ENCODE measurements at places on chromosomes 3 and 15. TPM values are rescaled to one million over a fixed set of nuclear protein-coding genes. Genes with fewer than 3 reads are reported as not detected.

The MNS1 gene
- 2.1 TPM for total RNA-seq

The SLC22A13 gene
- 0.46 TPM for total RNA-seq

The CORO2B gene
- total RNA-seq: 23.5 TPM

The GPR149 gene
- total RNA-seq: not detected

The CYP19A1 gene
- 126 TPM for total RNA-seq

The PLA2G4E gene
- not detected for total RNA-seq

The TRAT1 gene
- total RNA-seq: not detected

The LPCAT4 gene
- 8.9 TPM for total RNA-seq

GRCh38 chr3:29099775-29100174 is 181.1 kb upstream of the RBMS3 start:
- no peaks in the 10 kb centered on the region for H3K36me3 ChIP-seq
- no peaks in the 10 kb centered on the region for H3K27me3 ChIP-seq
- DNase-seq: no peak
- H3K27ac ChIP-seq: no peak overlapping the region
- H3K4me1 ChIP-seq: no peaks in the 10 kb centered on the region

GRCh38 chr15:28086175-28086703 is 12.9 kb downstream of the OCA2 start:
- H3K27ac ChIP-seq: no peak overlapping the region
- H3K4me1 ChIP-seq: no peaks in the 10 kb centered on the region
- no peaks in the 10 kb centered on the region for H3K36me3 ChIP-seq
- no peaks in the 10 kb centered on the region for H3K27me3 ChIP-seq
- DNase-seq: no peak
- no peak overlapping the region for H3K4me3 ChIP-seq

DNA sequence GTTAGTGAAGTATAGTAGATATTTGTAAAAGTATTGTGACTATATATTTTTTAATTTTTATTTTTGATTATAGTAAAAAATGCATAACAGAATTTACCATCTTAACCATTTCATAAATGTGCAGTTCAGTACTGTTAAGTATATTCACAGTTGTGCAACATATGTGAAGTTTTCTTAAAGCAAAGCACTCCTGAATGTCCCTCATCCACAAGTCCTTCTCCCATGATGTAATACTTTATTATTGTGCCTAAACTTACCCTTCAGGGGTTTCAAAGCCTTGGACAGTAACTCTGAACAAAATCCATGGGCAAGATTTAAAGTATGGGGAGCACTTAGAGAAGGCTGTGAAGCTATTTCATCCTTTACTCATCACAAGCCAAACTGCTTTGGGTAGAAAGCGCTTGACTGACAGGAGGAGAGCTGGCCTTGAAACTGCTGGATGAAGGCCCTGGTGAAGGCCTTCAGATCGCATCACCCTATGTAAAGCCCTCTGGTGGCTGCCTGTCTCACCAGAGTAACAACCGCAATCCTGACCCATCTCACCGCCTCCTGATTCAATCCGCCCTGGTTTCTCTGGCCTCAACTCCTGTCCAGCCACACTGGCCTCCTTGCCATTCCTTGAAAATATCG is 28.0 kb downstream of the LSM3 start:
- H3K36me3 ChIP-seq: no peaks in the 10 kb centered on the region
- H3K27me3 ChIP-seq: no peaks in the 10 kb centered on the region
- DNase-seq: no peak
- peaks cover 28% of the 10 kb centered on the region for H3K4me1 ChIP-seq
- no peak overlapping the region for H3K4me3 ChIP-seq
- no peak overlapping the region for H3K27ac ChIP-seq

DNA sequence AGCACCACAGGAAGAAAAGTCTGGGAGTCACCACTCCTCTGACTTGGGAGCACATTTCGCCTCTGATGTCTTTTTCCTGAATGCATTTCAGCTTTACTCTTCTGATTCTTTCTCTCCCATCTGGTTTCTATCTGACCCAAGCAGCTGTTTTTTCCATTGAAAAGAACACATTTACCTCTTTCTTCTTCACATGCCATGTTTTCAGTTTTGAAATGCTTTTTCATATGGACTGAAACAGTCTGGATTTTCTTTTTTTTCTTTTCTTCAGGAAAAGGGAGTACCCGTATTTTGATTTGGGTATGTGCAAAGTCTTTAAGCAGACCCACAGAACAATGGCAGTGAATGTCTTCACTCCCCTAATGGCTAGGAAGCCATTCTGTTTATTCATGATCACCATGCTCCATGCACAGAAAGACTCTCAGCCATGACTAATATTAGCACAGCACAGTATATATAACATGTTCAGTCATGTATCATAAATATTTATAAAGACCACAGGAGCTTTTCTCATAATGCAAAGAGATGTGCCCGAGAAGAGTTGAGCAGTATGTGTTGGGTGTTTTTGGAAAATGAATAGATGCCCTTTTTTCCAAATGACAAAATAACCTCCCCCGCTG is 82.7 kb upstream of the LRIG1 start:
- H3K27ac ChIP-seq: no peak overlapping the region
- peaks cover 3% of the 10 kb centered on the region for H3K4me1 ChIP-seq
- H3K4me3 ChIP-seq: no peak overlapping the region
- no peaks in the 10 kb centered on the region for H3K36me3 ChIP-seq
- H3K27me3 ChIP-seq: no peaks in the 10 kb centered on the region

DNA sequence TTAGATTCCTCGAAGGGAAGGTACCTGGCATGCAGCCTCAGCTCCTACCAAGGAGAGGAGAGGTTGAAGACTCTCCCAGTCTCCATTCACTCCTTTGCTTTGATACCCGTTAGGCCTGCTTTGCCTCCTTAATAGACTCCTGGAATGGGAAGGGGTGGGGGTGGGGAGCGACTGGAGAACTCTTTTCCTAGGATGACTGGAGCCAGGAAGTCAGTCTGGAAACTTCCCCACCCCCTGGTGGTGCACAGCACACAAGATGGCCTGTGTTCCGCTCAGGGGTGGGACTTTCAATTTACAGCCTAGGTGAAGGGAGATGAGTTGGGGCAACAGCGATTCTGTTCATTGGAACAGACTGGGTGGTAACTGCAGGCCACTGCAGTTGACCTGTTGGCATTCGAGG is 21.4 kb upstream of the CELF6 start:
- H3K4me1 ChIP-seq: no peaks in the 10 kb centered on the region
- no peak overlapping the region for H3K27ac ChIP-seq
- no peaks in the 10 kb centered on the region for H3K36me3 ChIP-seq
- H3K4me3 ChIP-seq: no peak overlapping the region
- DNase-seq: no peak
- no peaks in the 10 kb centered on the region for H3K27me3 ChIP-seq

DNA sequence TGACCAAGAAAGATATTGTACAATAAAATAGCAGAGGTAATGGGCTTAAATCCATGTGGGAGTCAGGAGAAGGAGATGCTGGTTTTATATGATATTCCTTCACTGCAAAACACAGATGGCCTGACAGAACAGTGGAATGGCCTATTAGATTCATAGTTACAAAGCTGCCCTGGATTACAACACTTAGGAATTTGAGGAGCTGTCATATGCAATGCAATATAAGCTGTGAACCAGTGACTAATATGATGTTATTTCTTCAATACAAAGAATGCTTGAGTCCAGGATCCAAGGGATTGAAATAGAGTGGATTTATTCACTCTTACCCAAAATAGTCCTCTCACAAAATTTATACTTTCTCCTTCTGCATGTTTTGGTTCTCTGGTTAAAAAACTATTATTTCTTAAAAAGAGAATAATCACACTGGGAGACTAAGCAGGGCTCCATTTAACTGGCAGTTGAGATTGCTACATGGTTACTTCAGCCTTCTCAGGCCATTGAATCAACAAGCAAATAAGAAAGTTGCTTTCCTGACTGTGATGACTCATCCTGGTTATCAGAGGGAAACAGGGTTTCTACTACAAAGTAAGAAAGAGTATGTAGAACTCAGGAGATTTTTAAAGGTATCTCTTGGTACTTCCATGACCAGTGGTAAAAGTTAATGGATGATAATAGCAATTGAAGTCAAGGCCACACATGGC is 79.8 kb upstream of the ZPLD1 start:
- DNase-seq: no peak
- no peaks in the 10 kb centered on the region for H3K36me3 ChIP-seq
- no peaks in the 10 kb centered on the region for H3K27me3 ChIP-seq
- H3K27ac ChIP-seq: no peak overlapping the region
- H3K4me3 ChIP-seq: no peak overlapping the region

- no peak for DNase-seq
- H3K27me3 ChIP-seq: no peaks in the 10 kb centered on the region
- no peak overlapping the region for H3K27ac ChIP-seq
- no peaks in the 10 kb centered on the region for H3K36me3 ChIP-seq
Measured at GRCh38 chr15:85652457-85652856, 142.3 kb downstream of the KLHL25 start.

DNA sequence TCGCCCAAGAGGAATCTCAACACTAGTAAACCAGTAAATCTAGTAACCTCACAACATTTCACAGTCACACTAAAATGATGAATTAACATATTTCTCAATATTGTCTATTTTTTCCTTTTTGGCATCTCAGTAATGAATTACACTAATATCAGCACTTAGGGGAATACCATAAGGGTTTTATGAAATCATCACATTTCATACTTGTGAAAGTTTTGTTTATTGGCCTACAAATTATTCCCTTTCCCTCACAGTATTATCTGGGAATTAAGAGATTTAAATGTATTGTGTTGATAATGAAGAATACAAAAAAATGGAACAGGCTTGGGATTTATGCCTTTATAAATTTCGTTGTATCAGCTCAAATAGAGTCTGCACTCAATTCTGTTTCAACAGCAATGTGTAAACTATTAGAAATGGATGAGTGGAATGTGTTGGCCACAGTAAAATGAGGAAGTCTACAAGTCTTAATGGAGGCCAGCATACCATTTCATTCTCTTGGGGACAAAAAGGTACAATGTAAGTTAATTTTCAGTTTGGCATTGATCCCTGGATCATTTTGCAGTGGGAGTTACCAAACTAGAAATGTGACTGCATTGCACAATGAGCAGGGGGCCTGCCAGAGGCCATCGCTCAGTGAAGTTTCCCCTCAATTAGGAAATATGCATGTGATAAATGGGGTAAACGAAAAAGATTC is 195.4 kb downstream of the FMN1 start:
- no peak overlapping the region for H3K4me3 ChIP-seq
- H3K27me3 ChIP-seq: no peaks in the 10 kb centered on the region
- no peaks in the 10 kb centered on the region for H3K4me1 ChIP-seq
- H3K36me3 ChIP-seq: no peaks in the 10 kb centered on the region

GRCh38 chr3:37635251-37635650 is 226.4 kb upstream of the CTDSPL start:
- no peak for DNase-seq
- H3K36me3 ChIP-seq: no peaks in the 10 kb centered on the region
- no peak overlapping the region for H3K27ac ChIP-seq
- H3K4me3 ChIP-seq: no peak overlapping the region
- no peaks in the 10 kb centered on the region for H3K27me3 ChIP-seq

GRCh38 chr3:124768812-124769211 is 38.6 kb downstream of the UMPS start:
- DNase-seq: no peak
- peaks cover 2% of the 10 kb centered on the region for H3K4me1 ChIP-seq
- H3K4me3 ChIP-seq: no peak overlapping the region
- H3K27ac ChIP-seq: no peak overlapping the region

DNA sequence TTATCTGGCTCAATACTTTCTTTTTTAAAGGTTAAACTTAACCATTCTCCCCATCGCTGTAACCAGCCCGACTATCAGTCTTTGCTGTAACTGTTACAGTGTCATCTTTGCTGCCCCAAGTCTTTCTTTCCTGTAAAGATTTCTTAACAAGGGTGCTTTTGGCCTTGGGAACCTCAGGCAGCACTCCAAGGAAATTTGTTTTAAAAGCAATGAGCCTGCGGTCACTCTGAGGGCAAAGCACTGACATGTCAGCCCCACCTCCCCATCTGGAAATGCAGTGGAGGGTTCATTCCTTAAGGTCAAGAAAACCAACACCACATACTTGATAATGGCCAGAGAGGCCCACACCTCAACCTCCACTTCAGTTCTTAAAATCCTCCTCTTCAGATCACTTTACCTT is 3.2 kb downstream of the TRANK1 start:
- H3K27ac ChIP-seq: no peak overlapping the region
- no peak overlapping the region for H3K4me3 ChIP-seq
- no peaks in the 10 kb centered on the region for H3K36me3 ChIP-seq
- H3K4me1 ChIP-seq: peaks cover 14% of the 10 kb centered on the region

DNA sequence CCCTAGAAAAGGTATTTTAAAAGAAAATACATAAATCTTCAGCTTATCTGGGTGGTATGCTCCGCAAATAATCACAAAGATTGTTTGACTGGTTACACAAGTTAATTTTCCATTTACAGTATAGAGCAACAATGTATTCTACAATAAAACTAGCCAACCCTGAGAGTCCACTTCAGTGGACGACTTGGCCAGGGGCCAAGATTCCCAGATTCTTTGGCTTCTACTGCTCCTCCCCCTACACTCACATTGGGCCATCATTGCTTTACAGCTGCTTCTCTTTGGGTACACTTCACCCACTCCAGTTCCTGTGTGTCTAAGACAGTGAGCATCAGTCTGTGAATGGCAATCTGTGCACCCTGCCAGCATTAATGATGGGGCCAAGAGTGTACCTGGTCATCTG is 17.2 kb upstream of the PRICKLE2 start:
- no peaks in the 10 kb centered on the region for H3K27me3 ChIP-seq
- H3K4me3 ChIP-seq: no peak overlapping the region
- DNase-seq: peak; percentile 58
- H3K36me3 ChIP-seq: no peaks in the 10 kb centered on the region
- H3K27ac ChIP-seq: no peak overlapping the region

DNA sequence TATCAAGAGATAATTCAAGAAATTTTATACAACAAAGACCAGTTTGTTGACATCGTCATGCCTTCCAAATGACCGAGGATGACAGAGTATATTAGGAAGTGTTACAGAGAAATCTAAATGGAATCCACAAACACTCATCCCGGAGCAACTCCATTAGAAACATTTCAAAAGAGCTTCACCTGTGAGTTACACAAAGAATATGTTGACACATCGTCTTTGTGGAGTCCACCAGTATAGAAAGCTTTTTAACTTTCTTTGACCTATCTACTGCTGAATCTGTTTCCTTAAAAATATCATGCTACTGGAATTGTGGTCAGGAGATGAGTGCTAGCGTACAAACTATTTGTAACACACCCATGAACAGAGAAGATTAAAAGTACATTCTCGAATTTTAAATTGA is 130.4 kb downstream of the SUCLG2 start:
- H3K36me3 ChIP-seq: no peaks in the 10 kb centered on the region
- no peaks in the 10 kb centered on the region for H3K27me3 ChIP-seq
- H3K4me1 ChIP-seq: no peaks in the 10 kb centered on the region
- no peak overlapping the region for H3K27ac ChIP-seq
